ENCODE measurements at places on chromosomes 6 and 20. TPM values are rescaled to one million over a fixed set of nuclear protein-coding genes. Genes with fewer than 3 reads are reported as not detected.
A peak's percentile ranks its signal among the peaks of the same experiment; 100 is the strongest.

GABRR2 gene
- 0.05 TPM for total RNA-seq

F13A1 gene
- not detected for total RNA-seq

FGD2 gene
- not detected for total RNA-seq

SUN5 gene
- total RNA-seq = not detected

NINL gene
- total RNA-seq = 11.8 TPM

DDO gene
- 7.3 TPM for total RNA-seq

MACROD2 gene
- 5.0 TPM for total RNA-seq

TRIM31 gene
- not detected for total RNA-seq

PPP1R14C gene
- 17.0 TPM for total RNA-seq

SLC2A10 gene
- 8.0 TPM for total RNA-seq

KCNS1 gene
- total RNA-seq = 22.6 TPM

- no peak for DNase-seq
Observed at GRCh38 chr6:82957171-82957867, 108.3 kb downstream of the UBE3D start.

DNA sequence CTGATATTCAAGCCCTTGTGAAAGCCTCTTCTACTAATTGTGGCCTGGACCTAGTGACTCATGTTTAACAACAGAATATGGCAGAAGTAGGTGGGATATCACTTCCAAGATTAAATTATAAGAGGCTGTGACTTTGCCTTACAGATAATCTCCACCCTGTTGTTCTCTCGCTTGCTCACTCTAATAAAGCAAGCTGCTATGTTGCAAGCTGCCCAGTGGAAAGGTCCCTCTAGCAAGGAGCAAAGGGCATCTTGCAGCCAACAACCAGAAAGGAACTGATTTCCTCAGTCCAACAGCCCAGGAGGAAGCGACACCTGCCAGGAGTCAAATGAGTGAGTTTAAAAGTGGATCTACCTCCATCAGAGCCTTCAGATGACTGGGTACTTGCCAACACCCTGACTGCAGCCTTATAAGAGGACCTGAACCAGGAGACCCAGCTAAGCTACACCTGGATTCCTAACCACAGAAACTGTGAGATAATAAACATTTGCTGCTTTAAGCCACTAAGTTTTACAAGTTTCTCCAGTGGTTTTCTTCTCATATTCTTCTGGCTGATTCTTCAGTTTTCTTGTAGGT lies 112.6 kb downstream of the FRK start:
- peak; percentile 49 for DNase-seq

- DNase-seq = no peak
Observed at GRCh38 chr6:4463236-4463635, 313.0 kb upstream of the CDYL start.

- DNase-seq = no peak
Observed at GRCh38 chr6:122790028-122790422, 967 bp downstream of the SMPDL3A start.

GRCh38 chr6:52946306-52946705 lies 36.8 kb upstream of the GSTA3 start:
- DNase-seq = no peak

- peak; percentile 66 for DNase-seq
Observed at GRCh38 chr6:87697581-87698546, 4.2 kb downstream of the AKIRIN2 start.

GRCh38 chr6:25831532-25832306 lies at the start of gene SLC17A1:
TSS of gene SLC17A1 (minus strand) at chr6:25832052. CDS start at chr6:25830557, 1,495 bp downstream.
- peak; percentile 93 for DNase-seq

DNA sequence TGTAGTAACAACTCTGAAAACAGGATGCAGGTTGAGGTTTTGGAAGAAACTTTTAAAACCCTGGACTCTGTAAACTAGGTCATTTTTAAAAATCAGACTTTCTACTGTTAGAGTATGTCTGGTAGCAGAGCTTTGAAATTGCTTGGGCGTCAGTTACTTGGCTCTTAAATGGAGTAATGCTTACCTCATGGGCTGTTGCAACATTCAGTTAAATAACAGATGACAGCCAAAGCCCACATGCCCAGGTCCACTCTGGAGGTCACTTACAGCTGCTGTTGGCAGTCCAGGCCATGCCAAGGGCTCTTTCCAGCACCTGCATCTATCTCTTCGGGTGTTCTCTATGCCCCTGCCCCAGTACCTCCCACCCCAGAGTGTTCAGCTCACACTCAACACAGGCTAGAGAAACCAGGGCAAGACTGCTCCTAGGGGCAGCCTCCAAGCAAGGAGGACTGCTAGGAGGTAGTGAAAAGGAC lies 96.4 kb downstream of the BANF2 start:
- peak; percentile 47 for DNase-seq

DNA sequence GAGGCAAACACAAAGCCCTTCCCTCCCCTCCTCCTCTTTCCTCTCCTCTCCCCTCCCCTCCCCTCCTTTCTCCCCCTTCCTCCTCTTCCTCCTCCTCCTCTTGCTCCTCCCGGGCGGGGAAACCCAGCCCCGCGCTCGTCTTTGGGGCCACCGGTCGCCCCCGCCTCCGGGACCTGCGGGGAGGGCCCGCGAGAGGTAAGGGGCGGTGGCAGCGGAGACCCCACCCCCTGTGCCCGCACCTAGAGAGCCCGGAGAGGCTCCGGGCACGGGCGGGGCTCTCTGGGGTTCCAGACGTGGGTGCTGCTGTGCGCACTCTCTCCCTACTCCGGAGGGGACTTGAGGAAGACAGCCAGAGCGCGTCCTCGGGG lies at the start of gene RIN2:
Gene RIN2 (plus strand): TSS at position 126 of the 368 bp plus-strand sequence. CDS start 131,344 bp downstream, outside the sequence.
- no peak for DNase-seq

DNA sequence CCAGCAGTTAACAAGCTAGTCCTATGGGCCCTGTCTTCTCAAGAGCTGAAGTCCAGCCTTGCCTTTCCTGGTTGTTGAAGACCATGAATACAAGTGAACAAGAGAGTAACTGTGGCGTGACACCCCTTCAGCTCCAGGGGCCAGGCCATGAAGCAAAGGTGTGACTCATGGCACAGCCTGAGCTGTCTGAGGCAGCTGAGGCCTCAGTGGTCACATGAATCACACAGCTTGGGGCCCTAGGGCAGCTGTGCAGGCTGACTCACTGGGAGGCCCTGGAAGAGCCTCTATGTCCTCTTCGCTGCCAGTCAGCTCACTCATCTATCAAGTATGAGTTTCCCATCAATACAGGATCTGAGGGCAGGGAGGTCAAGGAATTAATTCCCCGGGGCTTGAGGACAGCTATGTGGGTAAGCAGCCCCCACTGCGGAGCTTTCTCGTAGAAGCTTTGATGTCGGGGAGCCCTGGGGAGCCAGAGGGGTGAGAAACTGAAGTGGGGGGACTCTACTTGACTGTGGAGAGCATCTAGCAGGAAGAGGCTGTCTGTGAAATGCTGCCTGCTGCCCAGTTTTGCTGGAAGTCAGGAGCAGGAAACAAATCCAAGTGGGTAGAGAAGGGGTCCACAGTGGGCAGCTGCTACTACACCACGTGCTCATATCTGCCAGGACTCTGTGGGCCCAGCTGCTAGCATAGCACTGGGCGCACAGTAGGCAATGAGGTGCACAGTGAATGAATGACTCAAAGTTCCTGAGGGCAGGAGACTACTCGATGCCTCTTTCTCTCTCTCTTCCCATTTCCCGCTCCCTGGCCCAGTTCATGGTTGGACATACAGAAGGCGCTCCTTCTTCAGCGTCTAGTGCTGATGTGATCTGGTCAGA lies 13.7 kb upstream of the FAM83C start:
- peak; percentile 99 for DNase-seq

DNA sequence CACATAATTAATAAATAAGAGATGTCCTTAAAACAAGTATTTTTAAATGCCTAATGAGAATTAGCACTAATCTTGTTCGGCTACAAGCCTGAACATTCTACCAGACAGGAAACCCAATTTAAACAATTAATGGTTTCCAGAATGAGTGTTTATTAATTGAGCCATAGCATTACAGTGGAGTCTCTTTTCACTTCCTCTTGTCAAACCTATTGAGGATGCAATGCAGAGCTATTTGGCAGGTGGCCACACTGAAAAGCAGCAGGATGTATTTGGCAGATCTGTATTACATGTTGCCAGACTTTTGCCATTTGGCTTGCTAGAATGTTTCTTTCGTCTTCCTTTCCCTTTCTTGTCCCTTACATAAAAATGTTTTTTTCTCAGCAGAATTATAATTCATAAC lies 475.2 kb upstream of the MARCKS start:
- peak; percentile 27 for DNase-seq

DNA sequence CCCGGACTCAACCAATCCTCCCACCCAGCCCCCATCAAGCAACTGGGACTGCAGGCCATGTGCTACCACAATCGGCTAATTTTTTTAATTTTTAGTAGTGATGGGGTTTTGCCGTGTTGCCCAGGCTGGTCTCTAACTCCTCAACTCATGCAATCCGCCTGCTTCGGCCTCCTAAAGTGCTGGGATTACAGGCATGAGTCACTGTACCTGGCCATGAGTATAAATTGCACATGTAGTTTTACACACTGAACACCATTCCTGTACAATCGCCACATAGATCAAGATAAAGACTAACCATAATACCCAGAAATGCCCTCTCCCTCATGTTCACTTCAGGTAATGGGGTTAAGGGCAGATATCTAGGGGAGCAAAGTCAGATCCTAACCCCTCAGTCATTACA lies 26.4 kb downstream of the TRPC4AP start:
- no peak for DNase-seq

DNA sequence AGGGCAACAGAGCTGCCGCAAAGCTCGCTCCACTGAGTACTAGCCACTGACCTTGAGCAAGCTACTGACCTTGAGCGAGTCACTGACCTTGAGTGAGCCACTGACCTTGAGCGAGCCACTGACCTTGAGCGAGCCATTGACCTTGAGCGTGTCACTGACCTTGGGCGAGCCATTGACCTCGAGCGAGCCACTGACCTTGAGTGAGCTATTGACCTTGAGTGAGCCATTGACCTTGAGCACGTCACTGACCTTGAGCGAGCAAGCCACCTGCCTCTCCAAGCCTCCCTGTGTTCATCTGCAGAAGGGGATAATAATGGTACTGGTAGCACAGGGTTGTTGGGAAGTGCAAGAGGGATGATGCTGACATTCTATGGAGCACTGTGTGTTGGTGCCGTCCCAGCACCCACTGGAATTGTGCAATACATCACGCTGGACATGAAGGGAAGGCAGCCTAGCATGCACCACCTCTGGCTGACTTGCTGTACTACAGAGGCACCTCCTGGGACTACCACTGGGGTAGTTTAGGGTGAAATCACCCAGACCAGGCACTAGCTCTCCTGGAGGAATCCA lies 60.2 kb downstream of the CTCFL start:
- peak; percentile 65 for DNase-seq

- no peak for DNase-seq
Observed at GRCh38 chr20:35104685-35105295, 12.2 kb upstream of the TRPC4AP start.

DNA sequence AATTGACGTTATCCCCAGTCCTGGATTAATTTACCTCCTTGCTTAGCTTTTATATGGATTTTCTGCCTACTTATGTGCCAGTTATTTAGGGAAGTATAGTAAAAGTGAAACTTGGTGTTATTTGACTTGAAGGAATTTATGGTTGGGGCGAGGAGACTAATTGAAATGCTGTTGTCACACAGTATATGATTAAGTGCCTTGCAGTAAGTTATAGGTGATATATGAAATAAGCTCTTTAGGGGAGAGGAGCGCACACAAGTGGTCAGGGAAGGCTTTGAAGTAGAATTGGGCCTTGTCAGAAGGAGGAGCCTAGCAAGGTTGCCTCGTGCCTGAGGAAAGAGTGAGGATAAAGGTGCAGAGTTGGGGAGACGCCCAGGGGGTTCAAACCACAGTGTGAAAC lies 20.5 kb downstream of the NCOA7 start:
- no peak for DNase-seq

DNA sequence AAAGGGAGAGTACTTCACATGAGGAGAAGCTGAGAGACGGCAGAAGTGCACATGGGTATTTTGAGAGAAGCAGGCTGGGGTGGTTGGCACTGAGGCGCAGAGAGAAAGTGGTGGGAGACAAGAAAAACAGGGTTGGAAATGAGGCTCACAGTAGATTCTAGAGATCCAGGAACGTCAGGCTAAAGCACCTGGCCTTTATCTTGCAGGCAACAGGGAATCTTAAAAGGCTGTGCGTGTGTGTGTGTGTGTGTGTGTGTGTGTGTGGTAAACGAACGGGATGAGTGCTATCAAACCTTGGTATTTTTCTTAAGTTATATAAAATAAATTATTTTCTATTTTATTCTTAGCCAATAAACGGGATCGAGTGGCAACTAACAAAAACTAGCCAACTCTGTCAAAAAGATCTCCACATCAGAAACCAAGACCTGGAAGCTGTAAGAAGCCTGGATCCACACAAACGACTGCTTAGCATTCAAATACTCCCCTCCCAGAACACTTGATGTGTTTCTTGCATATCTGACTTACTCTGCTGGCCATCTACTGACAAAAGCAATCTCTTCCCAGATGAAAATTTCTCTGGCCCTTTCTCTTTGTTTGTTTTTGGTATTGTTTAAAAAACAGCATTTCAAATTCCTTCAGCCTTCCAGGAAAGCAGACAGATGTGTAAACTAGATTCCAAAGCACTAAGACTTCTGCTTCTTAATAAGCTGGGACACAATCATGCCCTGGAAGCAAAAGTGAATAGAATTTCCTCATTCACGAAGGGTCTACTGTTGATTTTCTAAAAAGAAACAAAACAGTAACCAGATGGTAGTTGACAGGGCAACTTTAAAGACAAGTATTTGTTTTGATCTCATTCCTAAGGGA lies 44.8 kb upstream of the FABP7 start:
- DNase-seq = no peak

DNA sequence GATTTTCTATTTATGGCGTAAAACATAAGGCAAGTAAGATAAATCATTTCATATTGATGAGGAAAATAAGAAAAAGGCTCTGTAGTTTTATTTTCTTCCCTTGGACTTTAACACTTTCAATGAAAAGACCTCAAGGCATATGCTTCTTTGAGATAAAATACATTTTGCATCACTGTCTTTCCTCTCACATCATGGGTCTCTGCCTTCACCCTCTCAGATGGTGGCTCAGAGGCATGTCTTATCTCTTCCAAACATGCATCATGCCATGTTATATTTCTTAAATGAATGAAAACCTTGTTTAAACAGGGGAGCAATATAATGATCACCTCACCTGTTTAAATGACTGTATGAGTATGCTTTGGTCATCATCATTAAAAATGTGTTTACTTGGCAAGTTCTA lies 59.3 kb downstream of the PRL start:
- DNase-seq = no peak

DNA sequence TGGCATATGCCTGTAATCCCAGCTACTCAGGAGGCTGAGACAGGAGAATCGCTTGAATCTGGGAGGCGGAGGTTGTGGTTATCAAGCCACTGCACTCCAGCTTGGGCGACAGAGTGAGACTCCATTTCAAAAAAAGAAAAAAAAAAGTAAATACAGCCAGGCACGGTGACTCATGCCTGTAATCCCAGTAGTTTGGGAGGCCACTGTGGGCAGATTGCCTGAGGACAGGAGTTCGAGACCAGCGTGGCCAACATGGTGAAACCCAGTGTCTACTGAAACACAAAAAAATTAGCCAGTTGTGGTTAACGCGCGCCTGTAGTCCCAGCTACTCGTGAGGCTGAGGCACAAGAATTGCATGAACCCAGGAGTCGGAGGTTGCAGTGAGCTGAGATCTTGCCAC lies 1.5 kb upstream of the NINL start:
- peak; percentile 29 for DNase-seq

Data from renal cortical epithelial cell (primary cell).